ENCODE measurements at places on chromosomes 6 and 20.

DNA sequence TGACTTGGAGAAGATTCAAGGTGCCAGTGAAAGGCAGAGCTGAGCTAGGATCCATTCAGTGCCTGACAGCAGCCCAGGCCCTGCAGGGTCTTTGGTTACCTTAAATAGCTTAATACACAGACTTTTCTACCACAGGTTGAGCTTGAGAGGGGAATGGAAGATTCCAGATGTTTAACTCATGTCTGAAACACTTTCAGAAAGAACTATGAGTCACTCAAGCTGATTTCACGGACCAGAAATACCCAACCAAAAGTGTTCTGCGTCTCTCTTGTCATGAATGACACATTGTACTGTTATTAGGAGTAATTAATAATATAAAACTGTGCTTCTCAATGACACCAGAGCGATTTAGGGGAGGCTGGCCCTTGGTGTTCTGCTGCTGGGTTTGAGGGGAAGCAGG lies 6.4 kb upstream of the PMEPA1 start:
- no peak for DNase-seq

GRCh38 chr20:22584922-22585785 lies 782 bp upstream of the FOXA2 start:
- DNase-seq: no peak

DNA sequence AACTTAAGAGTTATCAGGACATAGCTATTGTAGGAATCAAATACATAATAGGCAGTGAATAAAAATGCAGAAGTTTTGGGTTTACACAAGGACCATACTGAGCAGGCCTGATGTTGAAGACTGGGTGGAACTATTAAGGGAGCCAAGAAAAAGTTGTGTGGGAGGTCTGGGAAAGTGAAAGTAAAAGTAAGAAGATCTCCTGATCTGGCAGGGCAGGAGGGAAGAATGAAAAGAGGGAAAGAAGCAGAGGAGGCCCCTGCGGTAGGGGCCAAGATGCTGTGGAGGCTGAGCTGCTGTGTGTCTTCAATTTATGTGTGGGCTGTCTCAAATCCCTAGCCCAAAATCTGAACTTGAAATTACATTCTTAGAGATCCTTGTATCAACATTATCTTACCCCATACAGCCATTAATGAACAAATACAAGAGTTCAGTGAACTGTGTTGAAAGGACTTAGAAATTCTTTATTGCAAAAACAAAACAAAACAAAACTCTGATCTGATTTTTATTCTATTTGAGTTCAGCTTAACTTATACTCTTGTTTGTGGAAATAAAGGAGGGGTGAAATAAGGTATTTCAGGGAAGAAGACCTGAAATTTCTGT lies 1183.8 kb downstream of the HACE1 start:
- no peak for DNase-seq

DNA sequence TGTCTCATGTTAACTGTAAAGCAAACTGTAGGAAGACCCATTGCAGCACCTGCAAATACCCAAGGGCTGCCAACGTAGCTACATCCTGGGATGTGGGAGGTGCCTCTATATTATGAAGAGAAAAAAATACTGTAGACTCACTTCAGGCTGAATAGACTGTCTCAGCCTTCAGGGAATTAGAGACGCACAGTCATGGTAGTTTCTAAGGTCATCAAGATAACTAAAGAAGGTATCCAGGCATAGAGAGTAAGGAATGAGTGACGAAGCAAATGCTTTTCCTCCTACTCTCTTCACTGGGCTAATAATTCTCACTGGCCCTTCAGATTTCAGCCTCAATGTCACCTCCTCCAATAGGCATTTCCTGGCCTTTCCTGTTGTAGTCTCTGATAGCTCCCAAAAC lies 121.6 kb upstream of the ECI2 start:
- DNase-seq: no peak

- peak; percentile 24 for DNase-seq
Observed at GRCh38 chr6:106141441-106142237, 55.5 kb downstream of the PRDM1 start.

DNA sequence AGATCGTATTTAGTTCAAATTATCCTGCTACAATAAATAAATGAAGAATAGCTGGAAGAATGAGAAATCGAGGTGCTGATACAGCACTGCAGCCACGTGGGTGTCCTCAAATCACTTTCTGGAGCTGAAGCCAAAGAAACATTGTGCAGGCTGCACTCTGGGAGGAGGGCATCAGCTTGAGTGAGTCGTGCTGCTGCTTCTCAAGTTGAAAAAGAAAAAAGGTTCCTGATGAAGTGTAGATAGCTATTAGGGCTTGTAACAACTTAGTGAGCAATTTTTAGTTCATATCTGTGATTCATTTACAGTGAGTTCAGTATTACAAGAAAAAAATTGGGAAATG lies 40.5 kb downstream of the DSE start:
- no peak for DNase-seq

- DNase-seq: no peak
Observed at GRCh38 chr6:2480267-2480966, 235.0 kb upstream of the GMDS start.
